ENCODE measurements at places on chromosomes 3 and 15.

DNA sequence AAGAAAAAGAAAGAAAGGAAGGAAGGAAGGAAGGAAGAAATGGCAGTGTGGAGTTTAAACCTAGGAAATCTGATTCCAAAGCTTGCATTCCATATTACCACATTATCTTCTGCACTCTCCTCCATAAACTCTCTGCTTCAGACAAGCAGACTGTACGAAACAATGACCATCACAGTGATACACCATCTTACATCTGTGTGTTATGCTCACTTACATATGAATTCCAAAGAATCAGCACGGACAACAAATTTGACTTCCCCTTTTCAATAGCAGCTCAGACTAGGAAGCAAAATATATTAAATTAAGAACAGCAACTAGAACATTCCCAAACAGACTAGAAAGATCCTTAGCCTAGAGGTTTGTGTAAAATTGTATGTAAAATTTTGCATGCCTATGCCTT is 18.0 kb upstream of the PPM1L start:
- DNase-seq = no peak

- no peak for DNase-seq
These were observed 10.4 kb downstream of the PLCB2 start for GRCh38 chr15:40297356-40297755.

GRCh38 chr15:82060817-82061216 is 15.0 kb upstream of the MEX3B start:
- no peak for DNase-seq

DNA sequence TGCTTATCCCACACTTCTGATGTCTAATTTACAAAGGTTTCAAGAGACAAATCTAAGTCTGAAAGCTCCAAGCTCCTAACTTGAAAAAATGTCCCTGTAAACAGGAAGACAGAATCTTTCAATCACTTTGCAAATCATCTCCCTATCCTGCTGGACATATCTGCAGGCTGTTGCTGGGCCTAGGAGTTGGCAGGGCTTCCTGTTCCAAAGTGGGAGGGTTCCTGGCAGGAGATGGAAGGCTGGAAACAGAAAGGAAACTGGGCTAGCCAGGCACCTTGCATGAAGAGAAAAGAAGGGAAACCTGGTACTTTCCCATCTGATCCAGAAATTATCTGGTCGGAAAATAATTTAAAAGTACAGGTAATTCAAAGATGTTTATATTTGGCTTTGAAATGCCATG is 227.3 kb upstream of the IL12A start:
- DNase-seq = no peak

DNA sequence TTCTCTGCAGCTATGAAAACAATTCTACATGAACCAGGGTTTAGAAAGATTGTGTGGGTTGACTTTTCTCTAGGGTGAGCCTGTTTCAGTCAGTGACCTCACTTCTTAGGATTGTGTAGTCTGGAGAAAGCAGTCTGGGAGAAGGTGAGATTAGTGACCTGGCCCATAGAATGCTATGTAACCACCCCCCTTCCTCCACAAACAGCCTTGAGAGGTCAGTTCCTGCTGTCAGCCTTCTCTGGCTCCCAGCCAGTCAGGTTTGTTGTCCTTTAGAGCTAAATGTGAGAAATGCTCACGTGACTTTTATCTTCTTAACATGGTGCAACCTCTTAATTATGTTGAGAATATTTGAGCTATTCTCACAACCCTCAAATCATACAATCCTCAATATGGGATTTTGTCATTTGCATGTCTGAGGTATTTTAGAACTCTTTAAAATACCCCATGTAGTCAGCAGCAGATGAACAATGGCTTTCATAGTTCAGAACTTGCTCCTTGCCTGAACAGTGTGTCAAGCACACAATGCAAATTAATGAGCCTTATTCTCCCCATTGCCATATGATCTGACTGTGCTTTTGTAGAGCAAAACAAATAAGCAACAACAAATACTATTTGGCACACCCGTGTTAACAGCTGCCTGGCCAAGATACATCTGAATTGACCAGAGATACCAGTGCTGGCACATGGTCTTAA is 311.6 kb downstream of the CNTN6 start:
- DNase-seq = no peak

DNA sequence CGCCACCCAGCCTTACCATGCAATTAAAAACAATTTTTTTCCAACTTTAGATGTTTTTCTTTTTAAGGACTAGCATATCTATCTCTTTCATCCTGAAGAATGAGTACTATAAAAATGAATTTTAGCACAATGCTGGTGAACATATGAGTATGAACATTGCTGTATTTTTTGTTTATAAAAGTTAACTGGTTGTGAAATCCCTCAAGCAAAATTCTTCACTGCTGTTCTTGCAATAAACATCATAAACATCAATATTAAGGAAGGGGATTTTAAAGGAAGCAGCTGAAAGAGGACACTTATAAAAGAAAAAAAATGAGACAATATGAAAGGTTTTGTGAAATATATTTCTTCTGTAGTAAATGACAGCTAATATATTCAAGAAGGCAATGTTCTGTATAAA is 3.0 kb downstream of the PLSCR4 start:
- DNase-seq = no peak

GRCh38 chr3:187545366-187545765 is 124.8 kb downstream of the SST start:
- no peak for DNase-seq

DNA sequence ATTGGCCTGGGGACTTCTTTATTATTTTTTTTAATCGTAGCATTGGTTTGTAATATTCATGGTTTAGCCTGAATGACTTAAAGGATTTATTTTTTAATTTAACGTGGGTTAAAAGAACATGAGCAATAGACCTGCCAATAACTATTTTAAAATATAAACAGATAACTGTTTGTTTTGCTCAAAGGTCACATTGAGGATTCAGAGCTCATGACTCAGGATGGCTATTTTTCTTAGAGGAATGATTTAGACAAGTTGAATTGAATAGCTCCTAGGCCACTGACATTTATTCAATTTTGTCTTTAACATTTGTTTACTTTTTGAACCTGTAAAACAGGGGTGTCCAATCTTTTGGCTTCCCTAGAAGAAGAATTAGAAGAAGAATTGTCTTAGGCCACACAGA is 68.5 kb downstream of the ITPR1 start:
- no peak for DNase-seq

DNA sequence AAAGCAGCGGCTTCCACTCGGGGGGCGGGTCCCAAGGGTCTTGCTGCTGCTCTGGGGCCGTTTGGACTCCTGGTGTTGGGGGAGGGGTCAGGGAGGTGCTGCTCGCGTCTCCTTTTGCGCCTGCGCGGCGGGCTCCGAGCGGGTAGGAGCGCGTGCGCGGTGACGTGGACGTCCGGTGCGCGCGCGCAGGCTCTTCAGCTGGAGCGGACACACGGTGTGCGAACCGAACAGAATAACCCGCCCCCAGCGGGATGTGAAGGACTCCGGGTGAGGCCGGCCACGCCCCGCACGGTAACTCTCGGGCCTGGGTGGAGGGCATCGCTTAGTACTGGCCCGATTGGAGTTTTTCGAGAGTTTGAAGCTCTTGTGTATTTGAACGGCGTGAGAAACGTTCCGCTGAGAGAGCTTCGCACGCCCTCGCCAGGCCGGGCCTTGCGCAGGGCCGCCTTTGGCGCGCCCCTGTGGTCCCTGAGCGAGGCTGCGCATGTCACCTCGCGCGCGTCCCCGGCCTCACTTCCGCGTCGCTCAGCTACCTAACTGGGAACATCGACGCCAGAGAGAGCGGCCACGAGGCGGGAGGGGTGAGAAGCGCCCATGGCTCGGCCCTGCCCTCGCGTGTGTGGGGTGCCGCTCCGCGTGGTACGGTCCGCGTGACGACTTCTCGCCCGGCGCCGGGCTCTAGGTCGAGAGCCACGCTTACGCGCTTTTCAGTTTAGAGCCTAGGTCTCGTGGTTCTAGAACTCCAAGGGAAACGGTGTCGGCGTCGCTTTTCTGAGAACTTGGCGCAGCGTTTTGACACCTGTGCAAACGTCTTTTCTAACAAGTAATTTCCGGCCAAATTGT is at the start of gene MGA:
Gene MGA (plus strand): TSS at position 171 of the 843 bp plus-strand sequence.
- DNase-seq = peak; percentile 94

DNA sequence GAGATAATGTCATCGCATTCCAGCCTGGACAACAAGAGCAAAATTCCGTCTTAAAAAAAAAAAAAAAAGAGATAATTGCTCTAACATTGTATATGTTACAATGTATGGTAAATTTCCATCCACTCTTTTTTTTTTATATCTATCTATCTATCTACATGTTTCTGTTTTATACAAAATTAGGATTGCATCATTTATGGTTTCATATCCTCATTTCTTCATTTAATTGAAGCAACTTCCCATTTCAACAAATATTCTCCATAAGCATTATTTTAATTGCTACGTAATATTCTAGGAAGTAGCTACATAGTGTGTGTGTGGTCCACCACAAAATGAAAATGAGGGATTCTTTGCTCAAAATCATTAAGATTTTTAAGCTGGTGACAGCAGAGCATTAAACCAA is 18.4 kb downstream of the RBP1 start:
- no peak for DNase-seq

- no peak for DNase-seq
These were observed 9.4 kb downstream of the TMEM43 start for GRCh38 chr3:14134291-14134690.

- no peak for DNase-seq
These were observed 94.0 kb upstream of the PLCL2 start for GRCh38 chr3:16790432-16791400.

- DNase-seq = no peak
These were observed 79.0 kb downstream of the SEMA6D start for GRCh38 chr15:47796339-47796738.

DNA sequence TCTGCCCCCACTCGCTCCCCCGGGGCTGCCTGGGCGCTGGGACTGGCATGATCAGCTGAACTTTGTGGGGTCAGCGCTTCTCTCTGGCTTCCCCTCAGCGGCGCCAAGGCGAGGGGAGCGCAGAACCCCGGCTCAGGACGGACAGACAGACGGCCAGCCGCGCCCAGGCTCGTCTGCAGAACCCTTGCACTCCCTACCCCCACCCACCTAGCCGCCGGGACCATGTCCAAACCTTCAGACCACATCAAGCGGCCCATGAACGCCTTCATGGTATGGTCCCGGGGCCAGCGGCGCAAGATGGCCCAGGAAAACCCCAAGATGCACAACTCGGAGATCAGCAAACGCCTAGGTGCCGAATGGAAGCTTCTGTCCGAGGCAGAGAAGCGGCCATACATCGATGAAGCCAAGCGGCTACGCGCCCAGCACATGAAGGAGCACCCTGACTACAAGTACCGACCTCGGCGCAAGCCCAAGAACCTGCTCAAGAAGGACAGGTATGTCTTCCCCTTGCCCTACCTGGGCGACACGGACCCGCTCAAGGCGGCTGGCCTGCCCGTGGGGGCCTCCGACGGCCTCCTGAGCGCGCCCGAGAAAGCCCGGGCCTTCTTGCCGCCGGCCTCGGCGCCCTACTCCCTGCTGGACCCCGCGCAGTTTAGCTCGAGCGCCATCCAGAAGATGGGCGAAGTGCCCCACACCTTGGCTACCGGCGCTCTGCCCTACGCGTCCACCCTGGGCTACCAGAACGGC is 621 bp downstream of the SOX14 start:
- no peak for DNase-seq

- no peak for DNase-seq
These were observed 470.1 kb upstream of the ATP11B start for GRCh38 chr3:182323126-182323700.

DNA sequence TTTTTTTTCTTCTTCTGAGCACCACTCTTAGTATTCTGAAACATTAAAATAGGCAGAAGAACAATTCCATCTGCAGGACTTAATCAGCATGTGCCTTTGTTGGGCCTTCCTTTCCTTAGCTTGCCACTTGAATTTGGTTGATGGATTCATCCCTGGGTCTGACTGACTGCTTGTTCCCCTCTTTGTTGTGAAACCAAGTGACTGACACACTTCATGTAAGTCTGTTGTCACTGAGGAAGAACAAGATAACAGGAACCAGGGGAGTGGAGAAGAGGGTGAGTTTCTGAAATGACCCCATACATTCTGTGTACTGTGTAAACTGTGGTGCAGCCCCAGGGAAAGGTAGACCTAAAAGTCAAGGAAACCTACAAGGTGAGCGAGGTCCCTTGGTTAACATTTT is 188.7 kb upstream of the TBC1D5 start:
- DNase-seq = no peak

All from germinal center (tissue), 1 donor.